ENCODE measurements at places on chromosomes 3 and 15.

GRCh38 chr3:105915524-105915923 is 46.7 kb upstream of the CBLB start:
- no peak for DNase-seq

DNA sequence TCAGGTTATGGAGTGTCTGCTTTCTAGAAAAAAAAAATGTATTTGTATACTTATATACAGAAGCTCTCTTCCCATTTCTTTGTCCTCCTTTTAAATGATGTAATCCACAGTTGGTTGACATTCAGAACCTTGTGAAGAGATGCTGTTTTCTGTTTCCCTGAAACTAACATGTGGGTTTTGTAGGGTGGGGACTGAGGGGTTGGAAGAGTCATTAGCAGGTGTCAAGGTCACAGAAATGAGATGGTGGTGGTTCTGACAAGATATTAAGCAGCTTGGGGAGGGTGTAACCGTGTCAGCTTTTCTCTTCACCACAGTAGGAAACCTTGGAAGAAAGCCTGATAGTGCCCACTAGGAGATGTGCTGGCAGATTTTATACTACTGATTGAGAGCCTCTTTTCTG is 2.4 kb downstream of the RASA2 start:
- no peak for DNase-seq

DNA sequence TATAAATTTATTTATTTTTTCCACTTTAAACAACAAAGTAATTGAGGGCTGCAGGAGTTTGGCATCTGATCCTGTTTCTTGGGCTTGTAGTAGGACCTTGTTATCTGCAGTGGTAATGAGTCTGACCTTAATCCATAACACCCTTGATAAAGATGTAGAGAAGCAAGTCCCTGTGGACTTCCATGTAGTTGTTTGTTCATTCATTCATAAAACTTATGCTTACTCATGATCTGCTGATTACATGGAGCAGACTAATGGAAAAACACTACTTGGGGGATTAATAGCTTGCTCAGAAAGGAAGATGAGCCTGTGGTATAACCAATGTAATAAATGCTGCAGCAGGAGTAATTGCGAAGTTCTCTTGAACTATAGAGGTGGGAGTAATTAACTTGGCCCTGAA is 271.5 kb upstream of the TBL1XR1 start:
- no peak for DNase-seq

- DNase-seq: no peak
These were observed 29.0 kb downstream of the ADCY5 start for GRCh38 chr3:123419850-123420297.

DNA sequence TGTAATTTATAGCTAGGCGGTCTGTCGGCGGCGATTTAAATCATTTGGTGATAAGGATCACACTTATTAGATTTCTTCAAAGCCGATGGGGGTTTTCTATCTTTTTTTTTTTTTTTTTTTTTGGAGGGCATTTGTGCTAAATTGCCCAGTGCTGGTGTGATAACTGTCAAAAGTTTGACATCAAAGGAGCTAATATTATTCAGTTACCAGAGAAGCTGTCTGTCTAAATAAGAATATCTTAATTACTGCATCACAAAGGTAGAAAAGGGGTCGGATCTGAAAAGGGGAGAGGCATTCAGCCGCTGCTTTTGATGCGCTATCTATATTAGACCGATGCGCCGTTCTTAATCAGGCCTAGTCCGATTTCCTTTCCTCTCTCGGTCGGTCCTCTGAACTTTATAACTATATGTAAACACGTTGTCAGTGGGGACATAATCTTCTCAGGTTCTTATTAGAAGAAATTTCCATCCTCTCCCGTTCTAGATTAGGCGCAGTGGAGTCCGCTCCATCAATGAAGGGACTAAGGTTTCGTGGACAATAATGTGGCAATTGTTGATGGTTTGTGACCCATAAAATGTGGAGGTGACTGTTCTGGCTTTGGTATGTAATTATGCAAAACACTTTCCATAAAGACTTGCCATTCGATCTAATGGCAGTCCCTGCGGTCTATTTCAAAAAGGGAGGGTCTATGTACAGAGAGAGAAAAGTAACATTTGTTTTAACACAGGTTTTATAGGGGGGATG is 31.7 kb downstream of the NR2F2 start:
- no peak for DNase-seq

DNA sequence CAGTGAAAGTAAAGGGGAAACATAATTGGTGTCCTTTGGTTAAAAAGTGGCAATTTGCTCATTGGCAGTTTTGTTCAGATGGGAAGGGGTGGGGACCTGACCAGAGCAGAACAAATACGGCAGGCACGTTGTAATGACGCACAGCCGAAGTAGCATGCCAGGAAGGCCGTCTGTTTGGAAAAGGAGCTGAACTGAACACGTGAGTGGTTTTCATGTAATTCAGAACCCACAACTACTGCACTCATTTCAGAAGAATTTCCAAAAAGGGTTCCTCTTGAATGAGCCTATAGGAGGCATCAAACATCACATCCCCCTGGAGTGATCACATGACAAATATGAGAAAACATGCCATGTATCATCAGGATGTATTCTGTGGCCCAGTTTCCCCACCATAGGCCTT is 42.9 kb upstream of the LMCD1 start:
- DNase-seq: no peak

GRCh38 chr3:66260431-66260830 is 39.6 kb downstream of the SLC25A26 start:
- DNase-seq: no peak
